ENCODE measurements at places on chromosomes 2 and 18. TPM values are rescaled to one million over a fixed set of nuclear protein-coding genes. Genes with fewer than 3 reads are reported as not detected.

QPCT gene
- 25.7 TPM for total RNA-seq

LYPD6 gene
- 0.59 TPM for total RNA-seq

NXPH2 gene
- total RNA-seq = not detected

ACADL gene
- total RNA-seq = not detected

UGT1A10 gene
- not detected for total RNA-seq

EGR4 gene
- not detected for total RNA-seq

DNA sequence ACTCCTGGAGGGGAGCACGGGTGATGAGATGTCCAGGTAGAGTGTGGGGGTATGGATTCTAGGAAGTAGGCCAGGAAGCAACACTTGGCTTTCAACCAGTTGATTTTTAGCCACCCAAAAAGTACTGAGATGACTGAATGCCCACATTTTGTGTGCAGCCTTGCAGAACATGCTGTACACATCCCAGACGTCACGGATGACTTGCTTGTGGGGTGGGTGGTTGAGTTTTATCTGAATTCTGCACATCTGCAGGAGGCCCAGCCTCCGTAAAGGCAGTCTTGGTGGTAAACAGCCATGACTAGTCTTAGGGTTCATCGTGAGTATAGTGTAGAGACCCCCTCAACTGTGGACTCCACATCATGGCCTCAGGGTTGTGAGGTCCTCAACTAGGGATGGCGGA lies 53.3 kb upstream of the CCDC195 start:
- DNase-seq = no peak

DNA sequence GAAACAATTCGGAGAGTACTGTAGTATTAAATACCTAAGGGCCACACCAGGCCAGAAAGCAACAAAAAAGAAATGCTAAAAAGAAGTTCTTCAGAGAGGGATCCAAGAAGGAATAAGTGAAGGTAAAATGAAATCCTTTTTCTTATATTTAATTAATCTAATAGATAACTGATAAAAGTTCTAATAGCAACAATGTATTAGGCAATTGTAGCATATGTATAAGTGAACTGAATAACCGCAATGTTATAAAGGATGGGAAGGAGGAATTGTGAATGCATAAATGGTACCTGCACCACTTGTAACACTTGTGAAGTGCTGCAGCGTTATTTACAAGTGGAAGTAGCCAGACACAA lies 21.8 kb downstream of the TMSB10 start:
- no peak for DNase-seq

DNA sequence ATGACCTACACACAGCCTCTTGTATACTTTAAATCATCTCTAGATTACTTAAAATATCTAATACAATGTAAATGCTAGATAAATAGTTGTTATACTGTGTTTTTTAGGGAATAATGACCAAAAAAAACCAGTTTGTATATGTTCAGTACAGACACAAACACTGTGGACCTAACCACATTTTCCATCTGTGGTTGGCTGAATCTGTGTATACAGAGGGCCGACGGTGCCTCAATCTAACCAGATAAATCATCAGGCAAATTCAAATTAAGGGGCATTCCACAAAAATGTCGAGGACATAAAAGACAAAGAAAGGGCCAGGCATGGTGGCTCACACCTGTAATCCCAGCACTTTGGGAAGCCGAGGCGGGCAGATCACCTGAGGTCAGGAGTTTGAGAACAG lies 14.1 kb downstream of the MGAT4A start:
- DNase-seq = no peak

GRCh38 chr2:61193670-61194561 lies 31.9 kb downstream of the C2orf74 start:
- no peak for DNase-seq

GRCh38 chr18:59990121-59990823 lies 90.5 kb downstream of the PMAIP1 start:
- peak; percentile 66 for DNase-seq

- DNase-seq = peak; percentile 67
Measured at GRCh38 chr2:140506606-140507005, 1624.2 kb downstream of the LRP1B start.

DNA sequence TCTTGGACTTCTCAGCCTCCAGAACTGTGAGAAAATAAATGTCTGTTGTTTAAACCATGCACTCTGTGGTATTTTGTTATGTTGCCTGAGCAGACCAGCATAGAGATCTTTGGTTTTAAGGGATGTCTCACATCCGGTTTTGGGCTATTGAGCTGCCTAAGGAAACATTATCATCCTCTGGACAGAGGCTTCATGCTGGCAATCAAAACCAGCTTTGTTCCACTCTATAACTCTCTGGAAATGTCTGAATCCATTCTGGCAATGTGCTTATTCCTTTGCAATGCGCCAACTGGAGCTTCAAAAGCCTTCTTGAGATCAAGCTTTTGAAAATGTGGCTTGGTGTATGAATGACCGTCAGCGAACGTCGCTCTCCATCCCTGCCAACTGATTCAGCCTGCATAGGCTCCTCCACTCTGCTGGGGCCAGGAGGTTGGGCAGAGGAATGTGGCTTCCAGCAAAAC lies 183.6 kb upstream of the MGAT5 start:
- DNase-seq = no peak

DNA sequence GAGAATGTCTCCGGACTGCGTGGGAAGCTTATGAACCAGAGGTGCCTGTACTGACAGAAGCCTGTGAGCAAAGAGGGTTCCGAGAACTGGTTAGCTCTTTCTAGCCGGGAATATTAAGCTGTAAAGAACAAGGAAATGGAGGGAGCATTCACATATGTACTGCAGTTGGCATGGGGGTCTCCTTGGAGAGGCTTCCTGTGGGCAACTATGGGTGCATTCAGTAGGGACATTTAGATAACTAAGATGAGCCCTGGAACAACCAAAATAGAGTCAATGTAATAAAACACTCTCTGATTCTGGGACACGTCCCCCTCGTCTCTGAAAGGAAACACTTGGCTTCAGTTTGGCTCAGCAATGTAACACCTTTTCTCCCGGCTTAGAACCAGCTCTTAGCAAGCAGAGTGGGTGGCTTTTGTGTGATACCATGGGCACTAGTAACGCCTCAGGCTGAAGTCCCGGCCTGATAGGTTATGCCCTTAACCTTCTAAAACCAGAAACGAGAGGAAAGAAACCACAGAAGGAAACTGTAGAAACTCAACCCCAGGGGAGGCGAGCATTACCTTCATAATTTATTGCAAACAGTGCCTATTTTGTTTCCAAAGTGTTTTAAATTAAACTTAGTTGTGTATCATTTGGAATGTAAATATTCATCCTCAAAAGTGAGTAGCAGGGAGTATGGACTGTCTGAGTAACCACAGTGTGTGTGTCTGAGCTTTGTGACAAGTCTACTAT lies 48.8 kb upstream of the LPIN2 start:
- no peak for DNase-seq

DNA sequence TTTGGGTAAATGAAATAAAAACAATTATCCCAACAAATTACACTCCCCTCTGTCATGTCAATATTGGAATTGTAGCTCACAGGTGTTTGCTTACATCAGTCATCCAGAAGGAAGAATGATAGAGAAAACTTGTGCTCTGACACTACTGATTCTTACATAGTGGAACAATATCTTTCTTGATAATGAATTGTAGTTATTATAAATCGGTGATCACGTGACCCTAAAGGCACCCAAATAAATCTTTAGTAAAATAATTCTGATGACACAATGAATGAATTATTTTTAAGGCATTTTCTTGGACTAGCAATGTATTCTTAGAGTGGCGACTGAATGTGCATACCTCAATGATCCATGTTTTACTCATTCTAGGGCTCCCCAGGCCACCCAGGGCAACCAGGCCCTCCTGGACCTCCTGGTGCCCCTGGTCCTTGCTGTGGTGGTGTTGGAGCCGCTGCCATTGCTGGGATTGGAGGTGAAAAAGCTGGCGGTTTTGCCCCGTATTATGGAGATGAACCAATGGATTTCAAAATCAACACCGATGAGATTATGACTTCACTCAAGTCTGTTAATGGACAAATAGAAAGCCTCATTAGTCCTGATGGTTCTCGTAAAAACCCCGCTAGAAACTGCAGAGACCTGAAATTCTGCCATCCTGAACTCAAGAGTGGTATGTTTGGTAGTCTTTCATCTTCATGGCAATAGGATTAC lies 34.5 kb downstream of the COL3A1 start:
- no peak for DNase-seq

DNA sequence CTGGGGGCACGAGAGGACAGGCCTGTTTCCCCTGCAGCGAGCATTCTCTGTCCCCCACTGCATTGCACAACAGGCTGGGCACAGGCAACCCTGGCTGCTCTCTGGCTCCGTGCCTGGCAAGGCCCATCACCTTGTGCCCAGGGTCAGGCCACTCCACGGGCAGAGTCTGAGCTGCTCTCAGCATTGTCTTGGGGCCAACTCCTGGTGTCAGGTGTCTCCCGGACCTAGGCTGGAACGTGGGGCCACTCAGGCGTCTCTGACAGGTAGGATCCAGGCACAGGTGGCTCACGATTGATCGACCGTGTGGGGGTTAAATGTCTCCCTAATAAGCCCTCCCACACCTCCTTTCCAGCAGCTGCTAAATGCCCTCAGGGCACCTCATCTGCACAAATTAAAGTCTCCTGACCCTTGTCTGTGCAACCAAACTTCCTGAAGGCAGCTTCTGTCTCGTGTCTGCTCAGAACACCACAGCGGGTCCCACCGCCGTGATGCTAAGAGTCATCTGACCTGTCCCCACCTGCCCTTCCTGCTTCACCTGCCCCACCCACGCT lies 66.6 kb upstream of the GPC1 start:
- no peak for DNase-seq

GRCh38 chr2:129984426-129984825 lies 5.0 kb downstream of the RAB6C start:
- DNase-seq = no peak

- DNase-seq = no peak
Measured at GRCh38 chr18:66129248-66129647, 378.4 kb downstream of the CDH7 start.

GRCh38 chr18:11071300-11071699 lies 78.1 kb downstream of the PIEZO2 start:
- no peak for DNase-seq

DNA sequence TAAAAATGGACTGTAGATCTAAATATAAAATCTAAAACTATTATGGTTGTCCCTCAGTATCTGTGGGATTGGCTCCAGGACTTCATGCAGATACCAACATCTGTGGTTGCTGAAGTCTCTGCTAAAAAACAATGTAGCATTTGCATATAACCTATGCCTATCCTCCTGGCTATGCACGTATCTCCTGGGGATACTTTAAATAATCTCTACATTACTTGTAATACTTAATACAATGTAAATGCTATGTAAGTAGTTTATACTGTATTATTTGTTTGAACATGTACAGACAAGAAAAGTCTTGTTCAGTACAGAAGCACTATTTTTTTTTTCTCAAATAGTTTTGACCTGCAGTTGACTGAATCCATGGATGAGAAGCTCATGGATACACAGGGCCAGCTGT lies 134.9 kb downstream of the ZAP70 start:
- DNase-seq = no peak

- DNase-seq = no peak
Measured at GRCh38 chr18:44918142-44918476, 237.4 kb downstream of the SETBP1 start.

GRCh38 chr2:218266316-218266979 lies 3.5 kb downstream of the AAMP start:
- peak; percentile 13 for DNase-seq

DNA sequence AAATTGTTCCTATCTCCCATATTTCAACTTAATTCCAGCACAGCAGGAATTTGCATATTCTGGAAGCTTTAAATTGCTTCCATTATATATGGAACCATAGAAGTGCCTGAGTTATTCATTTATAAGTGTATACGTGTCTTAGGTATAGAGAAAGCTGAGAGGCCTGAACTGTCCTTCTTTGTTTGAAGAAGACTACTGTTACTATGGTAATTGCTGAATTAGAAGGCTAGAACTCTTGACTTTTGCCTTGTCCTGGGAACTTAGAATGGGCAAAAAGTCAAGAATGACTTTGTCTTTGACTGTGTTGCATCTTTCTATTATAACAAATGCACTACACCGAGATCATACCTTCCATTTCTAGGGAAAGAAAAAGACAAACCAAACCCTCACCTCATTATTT lies 15.7 kb downstream of the CAMKMT start:
- no peak for DNase-seq
